ENCODE measurements at places on chromosomes 13 and 19. TPM values are rescaled to one million over a fixed set of nuclear protein-coding genes. Genes with fewer than 3 reads are reported as not detected.

Gene CCDC106
- total RNA-seq = 18.0 TPM

Gene UHRF1
- total RNA-seq = 46.9 TPM

Gene SGCG
- total RNA-seq = not detected

Gene CCDC122
- 5.0 TPM for total RNA-seq

Gene ANGPTL8
- not detected for total RNA-seq

Gene CEACAM3
- not detected for total RNA-seq

Gene CRLF1
- total RNA-seq = 2.4 TPM

Gene CEACAM5
- total RNA-seq = 24.6 TPM

Gene ATP4B
- total RNA-seq = not detected

Gene ZNF284
- total RNA-seq = 1.7 TPM

Gene MADCAM1
- total RNA-seq = not detected

Gene CHAMP1
- total RNA-seq = 21.5 TPM

Gene STX10
- total RNA-seq = 87.0 TPM

Gene CD22
- total RNA-seq = not detected

Gene CYP4F2
- total RNA-seq = 0.14 TPM

Gene C1QTNF9B
- not detected for total RNA-seq

Gene STXBP2
- 50.0 TPM for total RNA-seq

Gene HRC
- not detected for total RNA-seq

Gene PSG6
- total RNA-seq = not detected

Gene NAPSA
- total RNA-seq = 0.56 TPM

Gene ZNF554
- 2.2 TPM for total RNA-seq

Gene KEAP1
- total RNA-seq = 52.1 TPM

Gene DHRS12
- total RNA-seq = 2.3 TPM

Gene NCR1
- not detected for total RNA-seq

Gene LRRC63
- total RNA-seq = not detected

Gene FOSB
- total RNA-seq = 19.0 TPM

Gene CD320
- total RNA-seq = 109 TPM

Gene GAPDHS
- total RNA-seq = not detected

Gene C13orf46
- total RNA-seq = not detected

Gene HNRNPM
- 112 TPM for total RNA-seq

Gene ZIM2
- not detected for total RNA-seq

Gene SHC2
- 0.07 TPM for total RNA-seq

Gene SIGLEC8
- not detected for total RNA-seq
